ENCODE measurements at places on chromosomes 16 and 17.
A peak's percentile ranks its signal among the peaks of the same experiment; 100 is the strongest.

DNA sequence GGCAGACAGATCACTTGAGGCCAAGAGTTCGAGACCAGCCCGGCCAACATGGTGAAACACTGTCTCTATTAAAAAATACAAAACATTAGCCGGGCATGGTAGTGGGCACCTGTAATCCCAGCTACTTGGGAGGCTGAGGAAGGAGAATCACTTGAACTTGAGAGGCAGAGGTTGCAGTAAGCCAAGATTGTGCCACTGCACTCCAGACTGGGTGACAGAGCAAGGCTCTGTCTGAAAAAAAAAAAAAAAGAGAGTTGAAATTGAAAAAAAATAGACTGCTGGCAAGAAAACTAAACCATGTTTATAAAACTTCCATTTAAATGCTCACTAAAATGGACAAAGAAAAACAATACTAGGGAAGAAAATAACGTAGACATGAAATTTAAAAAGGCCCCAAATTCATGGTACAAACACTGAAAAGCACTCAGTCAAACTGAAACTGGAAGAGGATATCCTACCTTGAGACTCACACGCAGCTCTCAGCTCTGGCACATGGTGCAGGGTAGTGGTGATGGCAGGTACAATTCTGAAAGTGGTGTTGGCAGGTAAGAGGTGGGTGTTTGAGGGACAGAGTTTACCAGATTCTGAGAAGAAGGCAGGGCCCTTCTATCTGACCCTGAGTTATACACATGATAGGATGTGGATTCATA is 19.3 kb downstream of the CNTROB start:
- DNase-seq: no peak

DNA sequence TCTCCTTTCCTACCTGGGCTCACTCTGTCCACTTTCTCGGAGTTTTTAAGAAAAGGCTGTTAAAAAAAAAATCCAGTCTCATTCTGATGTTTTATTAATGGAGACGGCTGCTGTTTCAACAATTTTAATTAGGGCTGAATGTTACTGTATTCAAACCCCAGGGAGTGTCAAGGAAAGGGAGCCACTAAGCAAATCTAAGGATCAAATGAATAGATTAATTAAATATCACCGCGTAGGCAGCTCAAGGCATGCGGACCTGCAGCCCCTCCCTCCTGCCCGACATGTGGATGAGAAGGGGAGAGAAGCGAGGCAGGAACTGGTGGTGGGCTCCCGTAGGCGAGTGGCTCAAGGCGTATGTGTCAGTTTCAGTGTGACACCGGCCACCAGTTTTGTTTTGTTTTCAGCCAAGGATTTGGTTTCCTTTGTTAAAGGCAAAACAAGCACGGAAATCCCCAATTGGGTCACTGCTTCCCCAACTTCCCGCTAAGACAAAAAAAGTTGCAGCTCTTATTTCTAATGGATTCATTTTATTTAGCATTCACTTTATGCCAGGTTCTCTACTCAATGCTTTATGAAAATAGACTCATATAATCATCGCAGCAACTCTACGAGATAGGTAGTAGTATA is 110.6 kb downstream of the GP2 start:
- no peak for DNase-seq

- DNase-seq: no peak
These were observed 26.1 kb downstream of the MNT start for GRCh38 chr17:2374549-2375285.

GRCh38 chr17:35740216-35740615 is 8.8 kb downstream of the RASL10B start:
- no peak for DNase-seq

DNA sequence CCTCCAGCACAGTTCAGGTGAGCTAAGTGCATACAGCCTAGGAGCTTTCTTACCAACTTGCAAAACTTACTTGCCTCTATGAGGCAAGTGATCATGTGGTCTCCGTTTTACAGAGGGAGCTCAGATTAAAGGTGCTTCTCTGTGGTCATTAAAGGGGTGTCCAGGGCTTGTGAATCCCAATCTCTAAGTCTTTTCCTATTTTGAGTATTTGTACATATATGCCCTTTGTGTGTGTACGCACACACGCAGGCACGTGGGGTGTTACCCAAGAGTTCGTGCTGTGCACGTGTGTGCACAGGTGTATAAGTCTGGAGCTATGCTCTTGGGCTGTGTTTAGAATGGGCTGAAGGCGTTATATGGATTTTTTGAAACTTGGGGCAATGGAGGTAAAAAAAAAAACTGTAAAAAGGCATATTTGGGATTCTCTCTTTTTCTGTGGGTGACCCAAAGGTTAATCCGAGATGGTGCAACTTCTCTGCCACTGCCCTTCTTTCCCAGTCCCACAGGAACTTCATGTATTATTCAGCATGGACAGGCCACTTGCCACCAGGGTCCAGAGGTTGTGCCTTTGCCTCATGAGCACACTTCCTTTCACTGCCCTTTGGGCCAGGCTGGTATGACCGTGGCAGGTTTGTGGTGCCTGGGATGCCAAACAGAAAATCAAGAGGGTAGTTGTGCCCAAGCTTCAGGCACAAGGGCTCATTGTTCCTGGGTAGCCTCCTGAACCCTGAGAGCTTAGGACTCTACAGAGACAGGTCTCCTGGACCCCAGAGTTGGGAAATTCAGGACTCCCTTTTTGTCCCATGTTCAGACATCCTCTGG is 1.5 kb downstream of the ABCC3 start:
- DNase-seq: peak; percentile 6

DNA sequence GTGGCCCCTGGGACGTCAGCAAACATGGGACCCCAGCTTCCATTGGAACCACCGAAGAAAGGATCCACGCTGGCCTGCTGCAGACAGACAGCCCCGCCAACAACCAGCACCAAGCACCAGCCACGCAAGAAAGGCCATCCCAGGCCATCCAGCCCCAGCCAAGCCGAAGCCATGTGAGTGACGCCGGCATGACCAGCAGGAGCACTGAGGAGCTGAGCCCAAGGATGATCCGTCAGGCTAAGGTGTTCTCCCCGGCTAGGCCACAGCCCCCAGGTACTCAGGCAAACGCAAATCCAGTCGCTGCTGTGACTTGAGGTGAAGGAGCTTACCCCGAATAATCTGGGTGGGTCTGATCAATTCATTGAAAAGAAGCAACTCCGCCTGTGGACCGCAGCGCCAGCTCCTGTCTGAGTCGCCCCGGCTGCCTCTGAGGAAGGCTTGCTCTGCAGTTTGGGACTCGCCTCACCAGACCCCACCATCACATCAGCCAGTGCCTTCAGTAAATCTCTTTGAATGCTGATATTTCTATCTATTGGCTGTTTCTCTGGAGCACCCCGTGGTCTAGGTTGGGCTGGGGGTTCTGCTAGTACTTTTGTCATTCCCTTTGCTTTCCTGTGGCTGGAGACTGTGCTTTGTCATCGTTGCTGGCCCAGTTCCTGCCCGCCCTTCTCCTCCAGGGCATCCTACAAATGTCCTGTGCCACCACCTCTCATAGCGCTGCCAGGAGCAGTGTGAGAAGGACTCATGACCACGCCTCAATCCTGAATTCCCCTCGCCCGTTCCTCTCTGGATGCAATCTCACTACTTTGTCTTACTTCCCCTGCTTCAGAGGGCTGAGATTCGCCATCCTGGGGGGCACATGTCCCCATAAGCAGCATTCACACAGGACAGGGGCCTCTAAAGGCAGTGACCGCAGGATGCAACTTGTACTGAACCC is 8.1 kb upstream of the CBX2 start:
- no peak for DNase-seq

- peak; percentile 72 for DNase-seq
These were observed 3.9 kb upstream of the HEXIM1 start for GRCh38 chr17:45144199-45145034.

DNA sequence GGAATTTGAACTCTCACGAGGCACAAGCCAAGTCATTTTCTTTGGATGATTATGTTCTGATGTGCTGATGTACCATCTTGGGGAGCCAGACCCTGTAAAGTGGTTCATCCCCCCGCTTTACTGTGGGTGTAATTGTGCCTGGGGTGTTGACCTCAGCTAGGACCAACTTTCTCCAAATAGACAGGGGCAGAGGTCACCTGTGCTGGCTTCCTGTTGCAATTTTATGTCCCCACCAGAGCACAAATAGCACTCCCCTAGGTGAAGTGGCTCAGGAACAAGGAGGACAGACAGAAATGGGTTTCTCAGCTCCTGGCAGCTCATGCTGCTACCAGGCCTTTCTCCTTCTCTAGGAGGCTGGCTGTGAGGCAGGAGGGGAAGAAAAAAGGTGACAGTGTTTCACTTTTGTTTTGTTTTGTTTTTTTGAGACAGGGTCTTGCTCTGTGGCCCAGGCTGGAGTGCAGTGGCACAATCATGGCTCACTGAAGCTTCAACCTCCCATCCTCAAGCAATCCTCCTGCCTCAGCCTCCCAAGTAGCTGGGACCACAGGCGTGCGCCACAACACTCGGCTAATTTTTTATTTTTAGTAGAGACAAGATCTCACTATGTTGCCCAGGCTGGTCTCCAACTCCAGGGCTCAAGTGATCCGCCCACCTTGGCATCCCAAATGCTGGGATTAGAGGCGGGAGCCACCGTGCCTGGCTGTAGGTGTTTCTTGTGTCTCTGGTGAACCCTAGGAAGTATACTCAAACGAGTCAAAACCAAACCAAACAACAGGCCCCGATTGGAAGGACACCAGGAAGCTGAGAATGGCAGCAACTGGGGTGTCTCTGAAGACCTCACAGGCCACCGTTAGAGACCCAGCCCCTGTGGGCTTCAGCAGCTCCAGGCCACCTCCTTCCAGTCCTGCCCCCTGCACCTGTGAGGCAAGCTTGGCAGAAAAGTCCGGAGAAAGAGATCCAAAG is 32.5 kb upstream of the WFIKKN2 start:
- DNase-seq: no peak

DNA sequence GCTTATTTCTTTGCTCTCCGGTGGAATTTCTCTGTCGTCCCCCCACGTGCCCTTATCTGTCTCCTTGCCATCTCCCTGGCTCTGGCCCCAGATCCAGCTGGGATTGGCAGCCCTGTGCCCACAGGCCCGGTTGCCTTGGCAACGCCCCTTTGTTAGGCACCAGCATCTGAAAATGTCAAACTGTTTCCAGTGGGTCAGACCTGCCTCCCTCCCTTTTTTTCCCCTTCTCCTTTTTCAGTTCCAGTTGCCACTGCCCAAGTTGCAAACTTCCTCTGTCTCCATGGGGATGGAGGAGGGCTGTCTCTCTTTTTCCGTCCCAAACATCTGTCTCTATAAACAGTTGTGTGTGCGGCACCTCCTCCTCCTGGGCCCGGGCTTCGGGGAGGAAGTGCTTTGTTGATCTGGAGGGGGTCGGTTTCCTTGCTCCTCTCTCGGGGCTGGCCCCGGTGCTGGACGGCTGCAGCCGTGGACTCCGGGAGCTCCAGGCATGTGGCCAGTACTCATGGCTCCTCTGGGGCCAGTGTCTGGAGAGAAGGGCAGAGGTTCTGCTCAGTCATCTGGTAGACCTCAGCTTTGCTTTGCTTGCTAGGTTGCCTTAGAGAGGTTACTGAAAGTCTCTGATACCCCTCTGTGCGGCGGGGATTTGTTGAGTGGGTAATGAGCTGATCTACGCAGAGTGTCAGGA is 35.3 kb downstream of the SOCS3 start:
- DNase-seq: peak; percentile 97

DNA sequence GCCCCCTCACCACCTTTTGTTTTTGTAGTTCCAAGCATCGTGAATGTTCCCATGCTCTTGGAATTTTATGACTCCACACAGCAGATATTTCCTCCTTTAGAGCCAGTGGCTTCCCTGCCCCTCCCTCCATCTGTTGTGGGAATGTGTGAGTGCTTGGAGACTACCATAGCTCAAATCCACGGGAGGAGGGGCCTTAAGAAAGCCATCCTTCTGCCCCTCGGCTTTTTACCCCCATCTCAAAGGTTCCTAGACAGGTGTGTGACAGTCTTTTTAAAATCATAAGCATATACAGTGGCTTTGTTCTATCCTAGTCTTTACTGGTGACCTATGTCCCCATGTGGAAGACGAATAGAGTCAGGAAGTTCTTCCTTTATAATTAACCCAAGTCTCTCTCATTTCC is 47.2 kb downstream of the YPEL2 start:
- no peak for DNase-seq

GRCh38 chr17:42019509-42020404 is at the start of gene NKIRAS2:
Gene NKIRAS2 (plus strand): TSS chr17:42020090. CDS start chr17:42021578, 1,488 bp downstream.
- DNase-seq: peak; percentile 95

- no peak for DNase-seq
These were observed 13.0 kb downstream of the ACTG1 start for GRCh38 chr17:81499601-81499970.

DNA sequence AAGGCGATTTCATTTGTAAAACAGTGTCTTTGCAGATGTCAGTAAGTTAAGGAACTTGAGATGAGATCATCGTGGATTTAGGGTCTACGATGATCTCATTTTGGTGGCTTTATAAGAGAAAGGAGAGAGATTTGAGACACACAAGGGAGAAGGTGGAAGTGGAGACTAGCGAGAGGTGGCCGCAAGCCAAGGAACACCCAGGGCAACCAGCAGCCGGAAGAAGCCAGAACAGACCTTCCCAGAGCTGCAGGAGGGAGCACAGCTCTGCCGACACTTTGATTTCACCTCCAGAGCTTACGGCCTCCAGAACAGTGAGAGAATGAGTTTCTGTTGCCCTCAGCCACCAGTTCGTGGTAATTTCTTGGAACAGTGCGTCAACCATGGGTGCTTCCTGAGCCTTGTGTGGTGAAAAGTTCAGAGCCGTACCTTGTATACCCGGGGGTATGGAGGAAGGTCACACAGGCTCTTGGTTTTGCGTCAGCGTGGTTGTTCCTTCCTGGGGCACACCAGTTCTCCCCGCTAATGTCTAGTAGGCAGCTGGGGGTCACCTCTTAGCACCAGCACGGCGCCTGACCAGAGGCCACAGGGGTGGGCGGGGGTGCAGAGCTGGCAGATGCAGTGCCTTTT is 12.9 kb upstream of the SEC14L1 start:
- peak; percentile 65 for DNase-seq

DNA sequence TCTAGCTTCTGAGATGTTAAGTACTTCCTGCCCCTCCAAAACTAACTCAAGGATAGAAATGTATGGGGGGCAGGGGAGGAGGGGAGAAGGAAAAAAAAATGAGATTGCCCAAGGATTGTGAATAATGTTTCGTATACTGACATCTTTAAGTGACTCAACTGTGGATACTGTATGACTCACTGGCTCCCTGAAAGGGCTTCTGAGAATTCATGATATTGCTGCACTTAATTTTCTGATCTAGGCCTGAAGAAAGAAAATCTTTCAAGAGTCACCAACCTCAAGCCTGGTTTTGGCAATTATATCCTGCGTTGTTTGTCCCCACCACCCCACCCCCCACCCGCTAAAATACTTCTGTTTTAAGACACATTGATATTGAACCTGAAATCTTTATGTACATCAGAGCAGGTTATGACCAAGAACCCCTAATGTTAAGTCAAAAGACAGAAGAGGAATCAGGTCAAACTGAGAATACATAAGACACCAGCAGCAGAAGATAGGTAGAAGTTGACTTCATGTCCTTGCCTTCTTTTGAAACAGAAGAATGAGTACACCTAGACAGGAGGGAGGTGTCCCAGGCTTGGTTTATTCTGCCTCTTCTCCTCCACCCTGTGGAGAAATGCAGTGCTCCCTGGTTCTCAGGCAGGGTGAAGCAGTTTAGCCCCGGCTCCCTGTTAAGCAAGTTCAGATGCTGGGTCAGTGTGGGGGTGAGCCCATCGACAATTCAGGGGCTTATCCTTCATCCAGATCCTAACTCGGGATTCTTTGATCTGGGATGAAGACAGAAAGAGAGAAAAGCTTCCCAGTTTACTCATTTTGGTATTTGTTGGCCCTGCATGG is 3.3 kb upstream of the FBXL20 start:
- no peak for DNase-seq

All from right hindlimb (tissue), 1 donor.